ENCODE measurements at places on chromosomes 12 and 14. TPM values are rescaled to one million over a fixed set of nuclear protein-coding genes. Genes with fewer than 3 reads are reported as not detected.

DNA sequence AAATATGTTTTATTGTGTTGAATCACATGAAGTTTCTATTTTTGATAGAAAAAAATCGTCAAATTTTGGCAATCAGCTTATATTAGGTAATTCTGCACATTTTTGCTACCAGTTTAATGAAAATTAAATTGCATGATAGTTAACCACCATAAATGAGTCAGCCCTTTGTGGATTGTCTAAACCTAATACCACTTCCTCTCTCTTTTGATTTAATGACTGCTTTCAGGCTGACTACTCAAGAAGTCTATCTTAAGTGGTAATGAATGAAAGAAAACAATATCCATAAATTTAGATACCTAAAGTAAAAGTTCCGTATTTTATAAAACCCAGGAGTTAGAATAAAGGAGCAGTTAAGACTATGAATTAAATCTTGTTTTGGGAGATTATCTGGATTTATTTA, 450.5 kb downstream of the TMEM117 start:
- no peaks in the 10 kb centered on the region for H3K27me3 ChIP-seq
- no peak overlapping the region for H3K27ac ChIP-seq
- no peaks in the 10 kb centered on the region for H3K4me1 ChIP-seq
- no peak overlapping the region for H3K4me3 ChIP-seq
- DNase-seq: no peak

- no peaks in the 10 kb centered on the region for H3K36me3 ChIP-seq
- H3K4me1 ChIP-seq: no peaks in the 10 kb centered on the region
- no peak overlapping the region for H3K4me3 ChIP-seq
- no peaks in the 10 kb centered on the region for H3K27me3 ChIP-seq
- DNase-seq: no peak
Observed at GRCh38 chr12:45189766-45190403, 26.0 kb upstream of the ANO6 start.

The MANSC4 gene
- not detected for total RNA-seq

- no peaks in the 10 kb centered on the region for H3K27me3 ChIP-seq
- no peaks in the 10 kb centered on the region for H3K36me3 ChIP-seq
- DNase-seq: no peak
- no peak overlapping the region for H3K4me3 ChIP-seq
Observed at GRCh38 chr14:50107850-50108249, 8.5 kb downstream of the VCPKMT start.

GRCh38 chr12:19916196-19916753, 452.1 kb upstream of the PDE3A start:
- no peak overlapping the region for H3K27ac ChIP-seq
- no peaks in the 10 kb centered on the region for H3K4me1 ChIP-seq
- H3K4me3 ChIP-seq: no peak overlapping the region
- DNase-seq: no peak

The CLEC4C gene
- not detected for total RNA-seq

DNA sequence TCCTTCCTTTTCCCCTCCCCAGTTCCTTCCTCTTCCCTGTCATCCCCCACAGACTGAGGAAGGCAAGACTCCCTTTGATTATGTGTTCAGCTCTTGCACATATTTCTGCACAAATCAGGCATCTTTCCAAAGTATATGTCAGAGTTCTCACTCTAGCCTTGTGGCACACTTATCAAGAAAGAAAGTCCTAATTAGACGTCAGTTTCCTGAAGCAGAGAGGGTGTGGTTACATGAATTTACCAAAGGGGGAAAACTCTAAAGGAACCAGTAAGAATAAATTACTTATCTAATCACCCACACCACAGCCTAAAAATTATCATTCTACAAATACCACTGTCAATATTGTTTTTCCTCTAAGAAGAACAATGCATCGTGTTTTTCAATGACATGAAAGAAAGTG, 120.7 kb upstream of the GRIP1 start:
- no peak for DNase-seq
- H3K27ac ChIP-seq: no peak overlapping the region
- no peak overlapping the region for H3K4me3 ChIP-seq

The RECQL gene
- total RNA-seq: 61.6 TPM
